ENCODE measurements at places on chromosomes 6 and 20.

- no peak for DNase-seq
Observed at GRCh38 chr6:55776113-55776512, 99.3 kb downstream of the BMP5 start.

DNA sequence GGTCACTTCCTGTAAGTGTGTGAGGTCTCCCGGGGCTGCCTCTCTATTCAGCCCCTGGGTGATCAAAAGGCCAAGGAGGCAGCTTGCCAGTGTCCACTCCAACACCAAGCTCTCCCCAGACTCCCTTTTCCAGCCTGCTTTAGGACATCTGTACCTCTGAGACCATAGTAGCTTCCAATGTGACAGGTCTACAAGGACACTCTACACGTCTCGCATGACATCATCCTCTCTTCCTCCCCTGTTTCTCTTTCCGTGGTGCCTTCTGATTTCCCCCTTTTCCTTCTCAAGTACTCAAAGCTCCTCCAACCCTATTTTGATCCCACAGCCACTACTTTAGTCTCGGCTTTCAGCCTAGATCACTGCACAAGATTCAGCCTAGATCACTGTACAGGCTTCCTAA is 26.4 kb downstream of the HLA-F start:
- no peak for DNase-seq

DNA sequence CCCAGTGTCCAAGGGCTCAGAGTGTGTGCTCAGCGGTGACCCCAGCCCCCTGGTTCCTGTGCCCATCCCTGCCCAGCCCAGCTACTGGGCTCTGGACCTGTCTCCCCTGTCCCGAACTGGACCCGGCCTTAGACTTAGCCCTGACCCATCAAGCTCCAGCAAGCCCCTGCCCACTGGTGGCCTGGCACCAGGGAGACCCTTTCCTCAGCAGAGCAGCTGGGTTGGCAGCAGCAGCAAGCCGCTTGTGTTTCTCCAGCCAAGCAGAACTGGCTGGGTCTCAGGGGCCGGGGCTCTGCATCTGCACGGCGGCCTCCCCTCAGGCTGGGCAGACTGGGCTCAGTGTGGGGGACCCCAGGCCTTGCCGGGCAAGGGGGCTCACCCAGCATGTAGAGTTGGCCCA is 801 bp downstream of the SPDEF start:
- DNase-seq: no peak

GRCh38 chr6:10411131-10411970 is 3.5 kb downstream of the TFAP2A start:
- no peak for DNase-seq

- no peak for DNase-seq
Observed at GRCh38 chr6:107668743-107669474, 155.2 kb downstream of the SCML4 start.

GRCh38 chr20:3970016-3970415 is 45.3 kb downstream of the RNF24 start:
- no peak for DNase-seq

GRCh38 chr6:165766457-165766856 is 103.4 kb upstream of the PDE10A start:
- DNase-seq: peak; percentile 85

DNA sequence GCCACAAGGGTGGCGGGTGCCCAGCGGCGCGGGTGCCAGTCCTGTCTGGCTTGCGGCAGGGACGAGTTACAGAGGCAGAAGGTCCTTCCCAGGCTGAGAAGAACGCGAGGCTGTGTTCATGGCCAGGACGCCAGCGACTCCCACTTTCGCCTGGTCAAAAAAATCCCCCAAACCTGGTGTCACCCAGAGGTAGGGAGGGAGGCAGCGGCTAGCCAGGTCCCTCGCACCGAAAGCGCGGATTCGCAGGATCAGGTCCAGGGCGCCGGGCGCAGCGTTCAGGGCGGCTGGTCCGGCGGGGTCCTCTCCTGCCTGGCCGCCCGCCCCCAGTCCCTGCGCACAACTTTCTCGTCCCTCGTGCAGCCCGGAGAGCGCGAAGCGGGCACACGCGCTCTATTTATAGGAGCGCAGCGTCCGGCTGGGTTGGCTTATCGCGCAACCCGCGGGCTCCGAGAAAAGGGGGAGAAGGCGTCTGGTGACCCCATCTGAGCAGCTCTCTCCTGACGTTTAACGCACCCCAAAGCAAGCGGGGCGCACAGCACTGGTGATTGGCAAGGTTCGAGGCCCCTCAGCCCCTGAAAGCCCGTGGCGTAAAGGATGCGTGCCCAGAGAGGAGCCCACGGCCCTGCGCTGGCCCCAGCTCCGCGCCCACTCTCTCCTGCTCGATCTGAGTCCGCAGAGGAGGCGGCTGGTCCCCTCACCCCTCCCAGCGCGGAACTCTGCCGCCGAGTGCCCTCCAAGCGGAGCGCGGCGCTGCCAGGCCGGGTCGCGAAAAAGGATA is 519 bp downstream of the CBLN4 start:
- no peak for DNase-seq

DNA sequence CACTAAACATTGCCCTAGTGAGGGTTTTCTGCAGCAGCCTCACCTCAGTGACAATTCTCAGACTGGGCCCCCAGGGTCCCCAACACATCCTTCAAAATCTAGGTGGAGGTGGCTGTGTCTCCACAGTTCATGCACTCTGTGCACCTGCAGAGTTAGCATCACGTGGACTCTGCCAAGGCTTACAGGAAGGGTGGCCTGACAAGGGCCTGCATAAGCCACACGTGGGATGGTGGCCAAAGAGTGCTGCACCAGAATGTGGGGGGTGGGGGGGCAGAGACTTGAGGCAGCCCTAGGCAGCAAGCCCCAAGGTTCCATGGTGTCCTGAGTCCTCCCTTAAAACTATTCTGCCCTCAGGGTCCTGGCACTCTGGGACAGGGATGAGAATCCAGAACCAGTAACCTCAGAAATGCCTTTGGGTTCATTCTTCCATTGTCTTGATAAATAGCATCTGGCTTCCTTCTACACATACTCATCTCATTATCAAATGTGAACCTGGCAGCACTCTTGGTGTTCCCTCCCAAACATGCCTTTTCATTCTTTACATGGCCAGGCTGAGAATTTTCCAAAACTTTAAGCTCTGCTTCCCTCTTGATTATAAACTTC is 1.6 kb upstream of the SERPINB1 start:
- DNase-seq: no peak

GRCh38 chr6:131225127-131225526 is 89.9 kb downstream of the AKAP7 start:
- DNase-seq: no peak

DNA sequence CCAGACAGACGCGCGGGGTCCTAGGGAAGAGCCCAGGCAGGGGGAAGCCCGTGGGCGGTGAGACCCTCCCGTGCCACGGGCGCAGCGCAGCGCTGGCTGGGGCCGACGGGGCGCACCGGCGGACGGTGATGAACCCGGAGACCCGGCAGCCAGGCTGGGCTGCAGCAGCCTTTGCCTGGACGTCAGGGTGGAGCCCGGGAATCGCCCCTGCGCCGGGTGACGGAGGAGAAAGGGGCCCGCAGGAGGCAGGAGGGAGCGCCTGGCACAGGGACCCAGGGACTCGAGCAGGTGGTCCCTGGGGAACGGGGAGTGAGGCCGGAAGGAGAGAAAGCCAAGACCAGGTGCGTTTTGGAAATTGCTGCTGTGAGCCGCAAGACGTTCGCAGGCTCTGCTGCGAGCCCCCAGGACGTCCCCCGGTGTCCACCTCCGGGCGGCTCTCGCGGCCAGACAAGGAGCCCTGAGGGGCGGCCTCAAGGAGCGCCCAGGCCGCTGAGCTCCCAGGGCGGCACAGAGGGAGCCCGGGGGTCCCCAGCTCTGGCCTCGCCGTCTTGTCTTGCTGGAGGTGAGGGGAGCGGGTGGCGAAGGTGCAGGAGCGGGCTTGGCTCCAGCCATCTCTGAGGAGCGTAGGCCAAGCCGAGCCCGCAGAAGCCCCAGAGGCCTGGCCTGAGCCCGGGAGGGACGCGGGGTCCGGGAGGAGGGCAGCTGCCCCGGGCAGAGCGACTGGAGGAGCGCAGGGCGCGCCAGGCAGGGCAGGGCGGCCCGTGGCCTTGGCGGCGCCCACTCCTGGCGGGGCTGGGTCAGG is 191.2 kb upstream of the PDE10A start:
- no peak for DNase-seq

DNA sequence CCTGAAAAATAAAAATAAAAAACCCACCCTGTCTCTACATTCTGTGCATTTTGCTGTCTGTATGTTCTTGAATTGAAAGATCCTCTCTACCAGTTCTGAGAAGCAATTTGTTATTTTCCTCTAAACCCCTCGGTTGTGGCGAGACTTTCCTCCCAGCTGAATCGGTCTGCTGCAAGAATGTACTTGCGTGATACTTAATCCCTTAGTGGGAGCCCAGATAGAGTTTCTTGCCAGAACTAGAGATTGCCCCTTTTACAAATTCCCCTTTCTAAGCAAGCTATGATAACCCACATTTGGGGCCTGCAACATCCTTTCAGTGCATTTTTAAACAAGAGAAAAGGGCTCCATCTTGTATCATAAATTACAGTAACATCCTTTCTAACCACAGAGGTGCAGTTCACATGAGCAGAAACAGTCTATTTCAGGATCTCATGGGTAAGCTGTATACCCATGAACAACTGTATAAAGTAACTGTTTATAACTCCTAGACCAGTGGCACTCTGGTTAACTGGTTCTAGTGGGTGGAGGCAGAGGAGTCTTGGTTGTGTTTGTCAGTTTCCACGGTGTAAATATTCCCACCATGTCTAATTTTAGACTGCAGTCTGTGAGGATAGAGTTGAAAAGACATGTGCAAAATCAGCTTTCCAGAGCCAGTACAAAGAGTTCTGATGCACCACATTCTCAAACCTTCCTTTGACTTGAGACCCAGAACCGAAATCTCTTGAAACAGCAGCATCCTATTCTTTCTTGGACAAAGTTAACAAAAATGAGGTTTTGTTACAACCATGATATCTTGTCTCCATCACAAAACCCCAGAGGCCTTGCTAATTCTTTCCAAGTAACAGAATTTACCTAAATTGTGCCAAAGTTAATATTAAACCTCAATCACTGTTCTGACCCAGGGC is 113.1 kb upstream of the ZNF217 start:
- DNase-seq: no peak

DNA sequence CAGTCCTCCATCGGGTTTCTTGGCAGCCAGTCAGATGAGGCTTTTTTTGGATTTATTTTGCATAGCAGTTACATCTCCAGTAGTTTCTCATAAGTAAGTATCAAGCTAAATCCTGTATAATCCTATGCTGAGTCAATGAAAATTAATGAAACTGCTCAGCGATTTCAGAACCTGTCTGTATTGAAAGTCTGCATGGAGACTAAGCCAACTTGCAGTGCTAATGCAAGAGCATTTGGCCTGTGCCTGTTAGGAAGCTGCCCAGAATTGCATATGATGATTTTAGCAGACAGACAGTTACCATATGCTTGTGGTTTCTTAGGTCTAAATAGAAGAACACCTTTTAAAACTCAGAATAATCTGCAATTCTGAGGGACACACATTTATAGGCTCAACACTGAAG is 25.2 kb upstream of the LRRN4 start:
- no peak for DNase-seq

DNA sequence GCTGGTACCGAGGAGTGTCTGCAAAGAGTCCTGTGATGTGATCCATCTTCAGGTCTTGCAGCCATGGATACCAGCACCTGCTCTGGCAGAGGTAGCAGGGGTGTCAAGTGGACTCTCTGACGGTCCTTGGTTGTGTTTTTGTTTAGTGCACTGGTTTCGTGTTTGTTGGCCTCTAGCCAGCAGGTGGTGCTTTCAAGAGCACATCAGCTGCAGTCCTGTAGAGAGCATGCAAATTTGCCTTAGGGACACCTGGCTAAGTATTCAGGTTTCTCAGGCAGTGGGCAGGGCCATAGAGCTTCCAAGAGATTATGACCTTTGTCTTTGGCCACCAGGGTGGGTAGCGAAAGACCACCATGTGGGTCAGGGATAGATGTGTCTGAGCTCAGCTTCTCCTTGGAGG is 14.5 kb upstream of the RGS17 start:
- DNase-seq: no peak

DNA sequence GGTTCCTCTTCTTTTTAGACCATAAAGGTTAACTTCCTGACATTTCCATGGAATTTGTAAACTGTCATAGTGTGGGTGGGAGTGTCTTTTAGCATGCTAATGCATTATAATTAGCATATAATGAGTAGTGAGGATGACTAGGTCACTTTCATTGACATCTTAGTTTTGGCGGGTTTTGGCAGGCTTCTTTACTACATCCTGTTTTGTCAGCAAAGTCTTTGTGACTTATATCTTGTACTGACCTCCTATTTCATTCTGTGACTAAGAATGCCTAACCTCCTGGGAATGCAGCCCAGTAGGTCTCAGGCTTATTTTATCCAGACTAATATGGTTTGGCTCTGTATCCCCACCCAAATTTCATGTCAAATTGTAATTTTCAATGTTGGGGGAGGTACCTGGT is 149.6 kb upstream of the SYNCRIP start:
- no peak for DNase-seq

GRCh38 chr6:159212028-159212427 is 42.8 kb downstream of the FNDC1 start:
- DNase-seq: no peak

DNA sequence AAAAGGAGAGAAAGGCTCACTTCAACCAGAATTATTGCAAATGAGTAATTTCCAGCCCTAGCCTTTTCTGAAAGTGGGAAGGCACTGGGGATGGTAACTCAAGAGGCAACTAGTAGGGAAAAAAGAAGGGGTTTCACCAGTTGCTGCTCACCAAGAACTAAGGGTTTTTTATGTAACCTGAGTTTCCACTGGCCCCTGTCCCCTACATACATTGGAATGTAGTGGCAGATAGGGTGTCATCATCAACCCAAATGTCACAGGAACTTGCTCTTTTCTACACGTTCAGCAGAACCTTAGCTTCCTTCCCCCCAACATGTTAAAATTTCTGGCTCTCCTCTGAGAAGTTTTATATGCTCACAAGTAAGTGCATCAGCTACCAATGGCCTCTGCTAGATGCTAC is 38.2 kb upstream of the PKHD1 start:
- DNase-seq: no peak

- DNase-seq: peak; percentile 2
Observed at GRCh38 chr6:165098165-165098564, 211.2 kb downstream of the C6orf118 start.

- no peak for DNase-seq
Observed at GRCh38 chr6:53464927-53465460, 79.9 kb downstream of the GCLC start.

DNA sequence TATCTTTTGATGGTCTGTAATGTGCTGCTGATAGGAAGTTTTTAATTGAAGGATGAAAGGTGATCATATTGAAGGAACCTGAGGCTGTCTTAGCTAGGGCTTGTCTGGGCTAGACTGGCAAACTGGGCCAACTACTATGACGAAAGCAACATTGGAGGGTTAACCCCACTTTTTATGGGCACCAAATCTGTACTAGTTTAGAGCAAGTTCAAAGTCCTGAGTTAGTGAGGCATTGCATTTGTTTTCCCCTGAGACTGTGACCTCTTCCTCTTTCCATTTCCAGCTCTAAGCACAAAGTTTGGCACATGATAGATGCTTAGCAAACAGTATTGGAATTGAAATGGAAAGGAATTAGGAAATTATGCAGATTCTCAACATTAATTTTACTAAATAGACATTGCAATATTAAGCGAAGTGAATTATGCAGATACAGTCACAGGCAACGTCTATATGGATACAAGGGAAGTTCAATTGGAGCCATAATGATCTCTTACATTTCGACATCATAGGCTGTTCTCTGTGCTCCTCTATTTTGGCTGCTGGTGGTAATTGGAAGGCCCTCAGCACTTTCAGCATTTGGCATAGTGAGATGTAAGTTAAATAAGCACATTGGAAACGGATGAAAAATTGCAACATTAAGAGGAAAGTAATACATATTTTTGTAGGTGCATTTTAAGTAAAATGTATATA is 22.2 kb downstream of the CEP57L1 start:
- DNase-seq: no peak

GRCh38 chr6:37952027-37952426 is 132.5 kb downstream of the ZFAND3 start:
- no peak for DNase-seq

All from kidney capillary endothelial cell (primary cell).